ENCODE measurements at places on chromosomes 2 and 18. TPM values are rescaled to one million over a fixed set of nuclear protein-coding genes. Genes with fewer than 3 reads are reported as not detected.

Gene GREB1L
- 0.17 TPM for polyA plus RNA-seq

Gene ABCB11
- polyA plus RNA-seq = not detected

Gene TUBB8B
- polyA plus RNA-seq = 6.7 TPM

Gene EEF1B2
- 1,284 TPM for polyA plus RNA-seq

Gene LRP1B
- not detected for polyA plus RNA-seq

Gene TEKT4
- not detected for polyA plus RNA-seq

Gene LIPG
- polyA plus RNA-seq = 0.96 TPM

Gene GKN1
- polyA plus RNA-seq = not detected

Gene PLA2R1
- polyA plus RNA-seq = not detected

Gene KCNG2
- not detected for polyA plus RNA-seq

Gene LHCGR
- not detected for polyA plus RNA-seq

DNA sequence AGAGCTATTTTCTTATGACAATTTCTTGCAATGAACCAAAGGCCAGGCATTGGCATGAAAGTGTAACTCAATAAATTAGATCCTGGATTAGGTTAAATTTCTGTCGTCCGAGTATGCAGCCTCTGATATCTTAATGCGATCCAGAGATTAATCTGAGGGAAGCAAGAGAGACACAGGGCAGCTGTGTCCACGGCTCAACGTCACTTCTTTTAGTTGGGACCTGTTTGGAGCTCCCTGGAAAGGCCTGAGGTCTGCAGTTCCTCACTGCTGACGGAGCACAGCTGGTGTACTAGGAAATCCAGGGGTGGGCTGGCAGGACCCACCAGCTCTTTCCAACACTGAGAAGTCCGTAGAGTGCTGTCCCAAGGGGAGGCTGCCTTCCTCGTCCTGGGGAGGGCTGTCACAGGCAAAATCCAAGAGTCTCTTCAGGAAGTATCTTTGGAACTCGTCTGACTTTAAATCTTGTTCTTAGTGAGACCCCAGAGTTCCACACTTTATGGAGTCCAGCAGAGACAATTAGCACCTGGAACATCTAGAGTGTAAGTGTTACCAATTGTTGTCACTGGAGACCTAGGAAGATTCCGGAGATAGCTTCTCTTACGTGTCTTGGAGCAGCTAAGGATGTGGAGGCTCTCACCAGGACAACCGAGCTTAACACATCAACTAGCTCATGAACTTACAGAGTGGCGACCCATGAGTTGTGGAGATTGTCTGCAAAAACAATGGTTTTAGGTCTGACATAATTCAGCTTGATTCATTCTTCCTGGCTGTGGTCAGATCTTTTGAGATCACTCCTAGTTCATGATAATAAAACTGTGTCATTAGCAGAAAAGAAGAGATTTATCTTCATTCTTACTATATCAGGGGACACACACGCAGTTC lies 173.7 kb downstream of the ACKR3 start:
- no peak for DNase-seq

- DNase-seq = no peak
These were observed 94.5 kb upstream of the HAAO start for GRCh38 chr2:42886921-42887320.

GRCh38 chr2:47041063-47041462 lies 114.0 kb downstream of the STPG4 start:
- no peak for DNase-seq

GRCh38 chr2:104858006-104858978 lies 4.4 kb downstream of the POU3F3 start:
- DNase-seq = no peak

DNA sequence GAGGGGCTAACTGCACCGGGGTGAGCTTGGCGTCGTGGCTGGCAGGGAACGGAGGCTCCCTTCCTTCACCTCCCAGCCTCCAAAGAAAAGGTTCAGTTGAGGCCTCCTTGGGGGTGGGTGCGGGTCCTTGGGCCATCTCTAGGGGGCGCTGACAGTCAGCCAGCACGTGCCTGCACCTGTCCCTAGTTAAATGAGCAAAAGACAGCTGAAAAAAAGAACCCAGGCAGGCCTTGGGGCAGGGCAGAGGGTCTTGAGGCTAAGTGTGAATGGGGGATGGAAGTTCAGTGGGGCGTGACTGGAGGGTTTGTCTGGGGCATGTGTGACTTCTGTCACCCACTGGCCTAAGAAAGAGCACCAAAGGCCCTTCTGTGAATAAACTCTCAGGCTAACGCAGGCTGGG lies 56.4 kb downstream of the ZFP36L2 start:
- DNase-seq = no peak

- DNase-seq = no peak
These were observed 23.1 kb downstream of the ST3GAL5 start for GRCh38 chr2:85865539-85866164.

DNA sequence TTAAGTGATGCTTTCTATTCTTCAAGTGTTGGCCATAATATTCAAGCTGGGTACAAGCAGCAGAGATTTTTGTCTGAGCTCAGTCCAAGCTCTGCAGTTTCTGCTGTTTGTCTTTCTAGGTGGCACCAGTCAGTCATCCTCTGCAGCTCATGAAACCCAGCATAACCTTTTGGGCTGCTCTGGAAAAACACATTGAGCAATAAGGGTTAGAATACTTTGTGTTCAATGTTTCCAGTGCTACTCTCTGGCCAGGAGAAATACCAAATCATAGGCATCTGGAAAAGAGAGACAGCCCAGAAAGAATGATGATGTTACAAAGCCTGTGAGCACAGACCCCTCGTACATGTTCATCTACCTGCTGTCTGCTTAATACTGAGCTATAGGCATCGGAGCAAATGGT lies 19.5 kb upstream of the WIPF1 start:
- peak; percentile 27 for DNase-seq

DNA sequence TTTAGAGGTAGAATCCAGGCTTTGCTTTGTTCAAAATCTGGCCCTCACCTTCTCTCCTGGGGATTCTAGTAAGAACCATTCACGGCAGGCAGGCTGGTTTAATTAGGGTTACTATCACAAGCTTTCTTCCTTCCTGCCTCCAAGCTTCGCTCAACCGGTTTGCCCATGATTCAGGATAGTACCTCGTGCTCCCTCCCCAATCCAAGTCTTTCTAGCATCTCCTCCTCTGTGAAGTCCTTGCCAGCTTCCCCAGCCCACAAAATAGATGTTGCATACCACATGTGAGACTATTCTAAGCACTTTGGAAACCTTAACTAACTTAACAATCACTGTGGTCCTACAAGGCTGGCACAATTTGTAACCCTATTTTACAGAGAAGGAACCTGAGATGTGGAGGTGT lies 135.1 kb downstream of the SOCS6 start:
- no peak for DNase-seq

GRCh38 chr18:69205925-69206324 lies 194.8 kb upstream of the DOK6 start:
- DNase-seq = no peak

DNA sequence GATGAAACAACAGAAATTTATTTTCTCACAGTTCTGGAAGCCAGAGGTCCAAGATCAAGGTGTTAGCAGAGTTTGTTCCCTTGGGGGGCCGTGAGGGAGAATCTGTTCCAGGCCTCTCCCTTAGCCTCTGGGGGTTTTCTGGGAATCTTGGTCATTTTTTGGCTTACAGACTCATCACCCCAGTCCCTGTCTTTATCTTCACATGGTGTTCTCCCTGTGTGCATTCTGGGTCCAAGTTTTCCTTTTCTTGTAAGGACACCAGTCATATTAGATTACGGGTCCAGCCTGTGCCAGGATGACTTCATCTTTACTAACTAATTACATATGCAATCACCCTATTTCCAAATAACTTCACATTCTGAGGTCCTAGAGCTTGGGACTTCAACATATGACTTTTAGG lies 292.5 kb upstream of the TRIB2 start:
- DNase-seq = no peak

GRCh38 chr2:186648130-186648529 lies 45.7 kb upstream of the FAM171B start:
- DNase-seq = no peak

GRCh38 chr2:28428486-28428885 lies 35.8 kb downstream of the FOSL2 start:
- DNase-seq = no peak

- no peak for DNase-seq
These were observed 53.9 kb upstream of the B3GNT2 start for GRCh38 chr2:62142054-62142453.

- no peak for DNase-seq
These were observed 147.9 kb downstream of the MYT1L start for GRCh38 chr2:2183176-2183575.

DNA sequence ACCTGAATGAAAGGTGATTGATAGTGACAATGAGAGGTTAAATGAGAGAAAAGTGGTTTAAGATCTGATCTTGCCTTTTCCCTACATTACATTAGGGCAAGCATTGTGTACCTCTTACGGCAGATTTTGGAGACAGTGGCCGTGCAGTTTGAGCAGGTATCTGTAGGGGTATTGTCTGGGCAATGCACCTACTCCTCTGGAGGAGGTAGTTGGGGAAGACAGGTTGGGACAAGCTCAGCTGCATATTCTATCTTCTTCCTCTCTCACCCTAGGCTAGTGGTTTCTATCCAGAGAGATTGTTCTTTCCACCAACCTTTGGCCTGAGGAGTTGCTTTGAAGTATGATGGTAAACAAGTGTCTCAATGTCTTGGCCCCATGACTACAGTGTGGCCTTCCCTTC lies 323.2 kb downstream of the CYP26B1 start:
- no peak for DNase-seq

GRCh38 chr2:46402874-46403273 lies 76.5 kb upstream of the TMEM247 start:
- no peak for DNase-seq

DNA sequence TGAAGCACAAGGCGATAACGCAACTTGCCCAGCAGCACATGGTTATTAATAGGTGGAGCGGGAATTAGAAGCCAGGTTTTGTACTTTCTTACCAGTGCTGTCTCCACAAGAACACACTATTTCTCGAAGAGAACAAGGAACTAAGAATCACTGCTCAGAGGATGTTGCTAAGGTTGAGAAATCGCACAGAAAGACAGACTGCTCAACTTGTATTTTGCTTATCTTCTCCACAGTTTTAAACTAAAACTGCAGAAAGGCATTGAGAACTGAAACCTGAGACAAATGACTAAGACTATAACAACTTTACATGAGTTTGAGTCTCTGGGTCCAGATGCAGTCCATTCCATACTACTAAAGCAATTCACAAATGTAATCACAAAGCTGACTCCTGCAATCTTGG lies 6.2 kb downstream of the PRKD3 start:
- no peak for DNase-seq

GRCh38 chr2:176668912-176669311 lies 399.7 kb downstream of the MTX2 start:
- DNase-seq = no peak

DNA sequence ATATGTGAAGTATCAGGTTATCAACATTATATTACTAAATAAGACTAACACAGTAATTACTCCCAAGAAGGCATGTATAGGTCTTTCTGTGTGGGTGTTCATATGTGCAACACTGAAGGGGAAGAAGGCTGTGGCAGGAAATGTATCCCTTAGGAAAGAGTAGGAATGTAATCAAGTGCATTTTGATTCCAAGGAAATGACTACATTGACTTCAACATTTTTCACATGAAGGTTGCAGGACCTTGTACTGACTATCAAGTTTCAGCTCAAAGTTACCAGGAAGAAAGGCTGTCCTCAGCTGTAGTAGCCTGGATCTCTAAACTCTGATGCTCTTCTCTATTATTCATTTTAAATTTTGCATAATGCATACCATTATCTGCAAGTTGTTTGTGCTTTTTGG lies 680.8 kb downstream of the NYAP2 start:
- no peak for DNase-seq

DNA sequence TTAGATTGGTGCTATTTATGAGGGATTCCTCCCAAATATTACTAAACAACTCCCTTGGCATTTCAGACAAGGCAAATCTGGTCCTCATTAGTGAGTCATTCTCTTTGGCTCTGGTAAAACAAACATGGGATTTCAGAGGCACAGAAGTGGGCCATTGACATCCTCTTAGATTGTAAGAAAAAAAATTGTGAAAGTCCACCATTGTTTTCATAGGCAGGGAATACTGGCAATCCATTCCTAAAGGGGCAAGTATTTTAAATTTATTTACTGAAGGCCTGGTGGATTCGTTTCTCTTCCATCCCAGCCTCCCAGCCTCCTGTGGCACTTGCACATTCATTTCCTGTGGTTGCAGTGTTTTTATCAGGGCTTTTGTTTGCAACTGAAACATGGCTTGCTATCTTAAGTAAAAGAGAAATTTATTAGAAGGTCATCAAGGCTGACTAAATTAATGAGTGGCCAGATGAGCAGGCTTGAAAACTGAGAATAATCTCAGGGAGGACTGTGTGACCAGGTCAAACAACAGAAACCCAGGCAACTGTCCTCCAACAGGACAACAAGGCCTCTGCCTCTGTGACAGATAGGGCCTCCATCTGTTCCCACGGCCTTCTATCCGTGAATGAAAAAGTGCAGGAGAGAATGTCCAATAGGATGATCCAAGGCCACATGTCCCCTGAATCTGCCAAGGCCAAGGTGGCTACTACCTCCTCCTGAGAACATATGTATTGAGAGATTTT lies 23.1 kb upstream of the TNFAIP6 start:
- peak; percentile 56 for DNase-seq

- DNase-seq = no peak
These were observed 252.6 kb downstream of the RND3 start for GRCh38 chr2:150234787-150235446.

GRCh38 chr2:38076710-38077430 lies 919 bp upstream of the CYP1B1 start:
- no peak for DNase-seq

DNA sequence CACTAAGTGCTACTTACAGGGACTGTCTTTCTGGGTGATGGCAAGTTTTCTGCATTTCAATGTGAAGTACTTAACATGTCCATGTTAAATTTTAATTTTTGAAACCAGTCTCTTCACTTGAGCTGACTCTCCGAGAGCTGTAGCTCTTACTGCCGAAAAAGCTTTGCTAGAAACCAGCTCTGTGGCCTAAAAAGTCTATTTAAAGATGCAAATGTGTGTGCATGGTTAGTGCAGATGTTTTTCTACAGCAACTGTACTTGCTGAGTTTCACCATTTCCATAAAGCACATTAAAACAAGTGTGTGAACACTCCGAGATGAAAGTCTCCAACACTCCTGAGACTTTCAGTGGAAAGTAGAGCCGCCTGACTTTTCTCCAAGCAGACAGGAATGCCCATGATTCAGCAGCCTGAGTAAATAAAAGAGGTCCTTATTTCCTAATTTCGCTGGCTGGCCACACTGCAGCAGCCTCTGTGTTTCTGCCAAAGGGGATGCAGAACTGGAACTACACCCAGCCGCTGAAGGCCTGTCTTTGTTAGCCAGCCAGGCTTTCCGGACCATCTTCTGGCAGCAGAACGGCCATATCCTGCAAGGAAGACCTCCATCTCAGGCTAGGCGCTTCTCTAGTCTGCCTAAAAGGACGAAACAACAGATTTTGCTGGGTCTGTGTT lies 121.2 kb downstream of the ZNF521 start:
- no peak for DNase-seq

DNA sequence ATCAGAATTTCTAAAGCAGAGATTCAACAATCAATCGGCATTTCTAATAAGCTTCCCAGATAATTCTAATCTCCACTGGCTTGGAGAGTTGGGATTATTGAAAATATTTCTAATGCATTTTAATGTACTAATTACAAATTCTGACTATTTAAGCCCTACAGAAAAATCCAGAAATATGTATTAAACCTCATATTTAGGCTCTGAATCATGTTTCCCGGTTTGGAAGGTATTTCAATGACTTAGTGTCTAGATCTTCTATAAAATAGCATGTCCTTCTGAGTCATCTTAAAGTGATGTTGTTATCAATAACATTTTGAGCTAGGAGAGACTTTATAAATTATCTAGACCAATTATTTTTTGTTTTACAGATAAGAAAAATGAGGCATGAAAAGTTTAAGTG lies 258.8 kb upstream of the NRXN1 start:
- no peak for DNase-seq

- DNase-seq = no peak
These were observed 158.9 kb downstream of the CCDC148 start for GRCh38 chr2:158297606-158298005.

All from HepG2 (cell line).